CD4-positive, alpha-beta T cell treated with Interferon gamma for 1 hour (primary cell): ENCODE measurements at places on chromosomes 4 and X.

- DNase-seq = no peak
These were observed 15.7 kb downstream of the AASDH start for GRCh38 chr4:56371426-56372220.

- no peak for DNase-seq
These were observed 175.0 kb downstream of the TENM3 start for GRCh38 chr4:182418054-182418734.

DNA sequence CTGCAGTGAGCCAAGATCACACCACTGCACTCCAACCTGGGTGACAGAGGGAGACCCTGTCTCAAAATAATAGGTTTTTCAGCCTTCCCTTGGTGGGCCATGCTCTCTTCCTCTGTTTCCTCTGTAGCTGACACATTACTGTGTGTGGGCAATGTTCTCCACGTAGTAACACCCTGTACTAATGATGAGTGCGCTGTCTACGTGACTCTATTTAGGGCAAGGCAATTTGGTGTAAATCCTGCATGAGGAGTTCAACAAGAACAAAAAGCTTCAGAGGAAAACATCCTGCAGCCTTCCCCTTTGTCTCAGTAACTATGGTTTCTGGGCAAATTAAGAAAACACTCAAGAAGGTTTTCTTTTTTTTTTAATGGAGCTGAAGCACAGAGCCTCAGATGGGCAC lies 24.4 kb upstream of the JAKMIP1 start:
- no peak for DNase-seq

DNA sequence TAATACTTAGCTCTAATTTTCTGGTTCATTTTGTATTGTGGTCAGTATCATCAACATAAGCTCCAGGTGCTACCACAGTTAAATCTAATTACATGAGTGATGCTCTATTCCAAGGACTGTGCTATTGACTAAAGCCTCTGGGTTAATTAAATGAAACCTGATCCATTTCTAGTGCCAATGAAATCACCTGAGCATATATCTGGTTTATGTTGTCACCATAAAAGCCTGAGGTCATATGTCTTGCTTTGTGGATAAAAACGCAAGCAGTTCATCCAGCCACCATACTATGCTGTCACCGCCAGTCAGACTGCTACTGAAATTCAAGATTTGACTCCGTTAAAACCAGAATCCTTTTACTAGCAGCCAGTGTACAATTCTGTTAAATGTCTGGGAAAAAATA lies 64.2 kb upstream of the ZNF518B start:
- no peak for DNase-seq

- DNase-seq = no peak
These were observed 356.7 kb downstream of the GALNTL6 start for GRCh38 chr4:172169871-172170270.

DNA sequence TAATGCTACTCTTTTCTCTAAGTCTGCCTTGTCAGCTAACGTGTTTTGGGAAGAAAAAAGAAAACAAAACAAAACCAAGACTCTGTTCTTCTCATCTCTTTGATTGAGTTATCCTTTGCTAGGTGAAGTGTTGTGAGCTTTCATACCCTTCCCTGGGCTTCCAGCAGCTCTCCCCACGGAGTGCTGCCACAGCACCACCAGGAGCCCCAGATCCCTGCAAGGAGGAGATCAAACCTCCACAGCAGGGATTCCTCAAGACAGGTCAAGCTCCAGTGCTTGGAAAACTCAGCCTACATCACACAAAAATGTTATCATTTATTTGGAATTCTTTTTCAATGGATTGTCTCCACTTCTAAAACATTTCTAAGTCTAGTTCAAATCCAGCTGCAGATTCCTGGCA lies 1981.9 kb upstream of the TENM3 start:
- DNase-seq = no peak

- DNase-seq = no peak
These were observed 19.3 kb downstream of the PPP2R2C start for GRCh38 chr4:6452897-6453687.

DNA sequence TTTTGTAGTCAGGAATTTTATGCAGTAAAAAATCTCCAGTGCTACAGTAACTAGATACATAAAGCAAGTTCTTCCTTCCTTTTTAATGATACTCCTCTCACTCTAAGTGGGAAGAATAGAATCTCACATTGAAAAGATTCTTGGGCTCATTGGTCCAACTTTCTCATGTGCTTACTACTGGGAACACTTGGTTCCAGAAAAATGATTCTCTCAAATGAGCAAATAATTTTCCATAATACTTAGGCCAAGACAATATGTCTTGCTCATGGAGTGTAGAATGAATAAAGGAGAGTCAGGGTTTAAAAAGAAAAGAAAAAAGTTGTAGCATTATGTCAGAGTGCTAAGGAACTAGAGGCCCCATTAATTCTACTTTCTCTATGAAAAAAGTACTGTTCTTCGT lies 197.8 kb downstream of the RASL11B start:
- DNase-seq = no peak

- no peak for DNase-seq
These were observed 523.1 kb downstream of the MID1IP1 start for GRCh38 chrX:39324233-39324930.

- DNase-seq = no peak
These were observed 67.4 kb downstream of the APBB2 start for GRCh38 chr4:41146716-41147506.

- DNase-seq = no peak
These were observed 45.2 kb downstream of the SHROOM4 start for GRCh38 chrX:50768801-50769200.

DNA sequence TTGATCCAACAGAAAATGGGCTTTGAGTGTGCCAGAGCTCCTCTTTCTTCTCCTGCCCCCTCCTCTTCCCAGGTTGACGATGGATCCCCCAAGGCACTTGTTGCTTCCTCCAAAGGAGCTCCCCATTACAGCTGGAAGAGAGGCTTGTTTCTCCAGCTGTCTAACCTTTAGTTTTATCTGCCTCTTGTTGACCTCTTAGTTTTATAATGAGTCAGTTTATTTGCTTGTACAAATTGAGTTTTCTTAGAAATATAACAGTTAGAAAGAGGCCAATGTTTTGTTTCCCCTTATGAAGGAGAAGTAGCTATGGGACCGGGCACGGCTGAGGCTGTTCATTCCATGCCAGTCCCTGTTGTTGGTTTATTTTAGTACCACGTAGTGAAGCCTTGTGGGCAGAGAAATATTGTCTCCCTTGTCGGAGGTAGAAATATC lies 158.2 kb downstream of the SPRY1 start:
- DNase-seq = no peak

DNA sequence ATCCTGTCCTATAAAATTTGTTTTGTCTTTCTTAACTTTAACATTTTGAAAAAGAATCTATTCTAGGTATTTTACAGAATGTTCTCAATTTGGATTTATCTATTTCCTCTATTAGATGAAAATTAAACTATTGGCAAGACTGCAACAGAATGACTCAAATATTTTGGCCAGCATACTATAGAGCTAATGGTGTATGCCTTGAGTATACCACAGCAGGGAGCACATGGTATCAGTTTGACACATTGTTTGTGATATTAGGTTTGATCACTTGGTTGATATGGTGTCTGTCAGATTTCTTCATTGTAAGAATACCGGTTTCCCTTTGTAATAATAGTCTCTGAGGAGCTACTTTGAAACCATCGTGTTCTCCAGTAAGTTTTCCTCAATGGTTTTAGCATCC lies 87.8 kb upstream of the NPNT start:
- DNase-seq = no peak

- no peak for DNase-seq
These were observed 45.5 kb upstream of the RBPJ start for GRCh38 chr4:26275281-26275680.

- DNase-seq = no peak
These were observed 67.0 kb downstream of the HTRA3 start for GRCh38 chr4:8336412-8337075.

DNA sequence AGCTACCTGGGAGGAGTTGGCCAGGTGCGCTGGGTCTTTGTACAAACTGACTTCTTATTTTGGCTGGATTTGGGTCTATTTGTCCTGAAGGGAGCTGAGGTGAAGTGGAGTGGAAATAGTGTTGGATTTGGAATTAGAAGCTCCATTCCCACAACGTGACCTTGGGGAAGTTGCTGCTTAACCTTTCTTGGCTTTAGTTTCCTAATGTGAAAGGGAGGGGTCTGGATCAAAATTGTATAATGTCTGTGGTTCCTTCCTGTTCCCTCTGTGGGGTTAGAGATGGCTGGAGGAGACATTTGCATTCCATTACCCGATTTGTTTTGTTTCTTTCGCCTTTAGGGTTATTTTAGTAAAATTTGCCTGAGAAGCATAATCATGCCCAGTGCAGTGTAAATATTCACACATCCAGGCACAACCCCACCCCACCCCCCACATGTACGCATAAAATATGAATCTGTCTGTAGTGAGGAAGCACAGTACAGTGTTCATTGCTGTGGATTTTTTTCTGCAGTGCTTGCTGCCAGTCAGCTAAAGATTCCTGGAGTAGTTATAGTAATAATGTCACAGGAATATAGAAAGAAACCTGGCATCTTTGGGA lies 21.5 kb downstream of the JADE1 start:
- no peak for DNase-seq

DNA sequence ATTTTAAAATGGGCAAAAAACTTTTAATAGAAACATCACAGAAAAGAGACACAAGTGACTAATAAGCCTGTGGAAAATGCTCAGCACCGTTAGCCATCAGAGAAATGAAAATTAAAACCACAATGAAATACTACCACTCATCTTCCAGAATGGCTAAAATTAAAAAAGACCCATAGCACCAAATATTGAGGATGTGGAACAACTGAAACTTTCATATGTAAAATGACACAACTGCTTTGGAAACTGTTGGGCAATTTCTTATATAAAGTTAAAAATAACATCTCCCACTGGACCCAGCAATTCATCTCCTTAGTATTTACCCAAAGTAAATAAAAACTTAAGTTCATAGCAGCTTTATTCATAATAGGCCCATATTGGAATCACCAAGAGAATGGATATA lies 94.2 kb downstream of the TENM3 start:
- no peak for DNase-seq

DNA sequence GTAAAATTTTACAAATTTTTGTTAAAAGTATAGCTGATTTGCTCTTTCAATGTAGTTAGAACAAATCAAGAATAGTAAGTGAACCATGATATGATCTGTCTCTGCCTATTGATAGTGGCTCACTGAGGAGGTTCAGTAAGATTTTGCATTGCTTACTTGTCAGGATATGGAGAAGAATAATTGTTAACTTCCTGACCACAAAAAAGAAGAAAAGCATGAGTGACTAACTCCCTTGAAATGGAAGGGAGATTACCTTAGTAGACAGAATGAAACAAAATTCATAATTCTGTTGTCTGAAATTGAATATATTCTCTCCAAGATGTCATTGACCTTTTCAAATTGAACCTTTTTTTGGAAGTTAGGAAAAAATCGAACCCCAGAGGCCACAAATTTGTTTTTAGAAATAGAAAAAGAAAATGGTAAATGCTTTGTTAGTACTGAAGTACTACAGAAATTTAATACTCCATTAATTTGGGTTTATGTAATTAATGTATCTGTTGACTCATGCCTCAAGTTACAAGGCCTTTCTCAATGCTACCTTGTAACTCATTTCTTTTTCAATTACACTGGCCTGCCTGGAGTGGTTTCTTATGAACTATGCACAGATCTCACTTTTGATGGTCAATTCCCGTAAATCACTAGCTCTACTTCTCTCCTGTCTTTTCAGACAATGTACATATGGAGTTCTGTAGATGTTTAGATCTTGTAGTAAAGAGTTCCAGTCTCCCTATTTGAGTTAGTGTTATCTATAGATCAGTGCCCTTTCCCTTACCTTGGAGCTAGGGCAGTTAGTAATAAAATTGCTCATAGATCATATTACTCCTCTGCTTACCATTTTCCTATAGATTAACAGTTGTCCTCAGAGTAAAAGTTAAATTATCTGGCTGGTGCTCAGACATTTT lies 139.3 kb downstream of the TLL1 start:
- no peak for DNase-seq

GRCh38 chr4:48058617-48059530 lies 42.3 kb downstream of the NIPAL1 start:
- no peak for DNase-seq

DNA sequence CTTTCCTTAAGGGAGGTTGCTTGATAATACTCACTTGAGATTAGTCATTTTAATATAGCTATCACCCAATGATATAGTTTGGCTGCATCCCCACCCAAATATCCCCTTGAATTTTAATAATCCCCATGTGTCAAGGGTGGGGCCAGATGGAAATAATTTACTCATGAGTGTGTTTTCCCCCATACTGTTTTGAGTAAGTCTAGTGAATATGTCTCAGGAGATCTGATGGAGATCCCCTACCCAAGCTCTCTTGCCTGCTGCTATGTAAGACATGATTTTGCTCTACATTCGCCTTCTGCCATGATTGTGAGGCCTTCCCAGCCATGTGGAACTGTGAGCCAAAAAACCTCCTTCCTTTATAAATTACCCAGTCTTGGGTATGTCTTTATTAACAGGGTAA lies 539.7 kb upstream of the GRID2 start:
- DNase-seq = no peak

DNA sequence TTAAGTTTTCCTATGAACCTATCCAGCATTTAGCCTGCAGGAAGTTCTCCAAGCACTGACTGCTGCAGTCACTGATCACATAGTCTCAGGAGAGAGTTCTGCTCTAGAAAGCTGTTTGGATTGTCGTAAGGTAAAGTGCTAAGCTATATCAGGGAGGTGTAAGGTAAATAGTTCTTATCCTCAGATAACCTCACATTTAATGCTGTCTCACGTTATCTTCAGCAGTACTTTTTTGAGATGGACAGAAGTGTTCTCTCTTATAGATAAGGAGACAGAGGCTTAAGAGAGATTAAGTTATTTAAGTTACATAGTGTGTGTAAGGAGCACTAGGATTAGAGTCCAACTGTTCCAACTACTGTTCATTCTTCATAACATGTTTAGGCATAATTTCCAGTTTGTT lies 77.9 kb downstream of the STIM2 start:
- DNase-seq = no peak

DNA sequence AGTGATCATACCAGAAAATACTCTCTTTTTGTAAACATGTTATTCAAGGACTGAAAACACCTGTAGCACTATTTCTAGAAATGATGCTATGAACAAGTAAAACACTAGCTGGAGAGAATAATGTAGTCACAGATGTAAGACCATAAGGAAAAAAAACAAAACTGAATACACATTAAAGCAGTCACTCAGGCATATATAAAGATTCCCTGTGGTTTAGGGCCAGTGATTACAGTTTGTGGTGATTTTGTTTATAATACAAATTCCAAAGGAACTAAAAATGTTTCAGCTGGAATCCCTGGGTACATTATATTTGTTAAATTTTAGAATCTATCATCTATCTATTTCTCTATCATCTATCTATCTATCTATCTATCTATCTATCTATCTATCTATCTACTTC lies 777.8 kb upstream of the FRG1 start:
- DNase-seq = no peak

DNA sequence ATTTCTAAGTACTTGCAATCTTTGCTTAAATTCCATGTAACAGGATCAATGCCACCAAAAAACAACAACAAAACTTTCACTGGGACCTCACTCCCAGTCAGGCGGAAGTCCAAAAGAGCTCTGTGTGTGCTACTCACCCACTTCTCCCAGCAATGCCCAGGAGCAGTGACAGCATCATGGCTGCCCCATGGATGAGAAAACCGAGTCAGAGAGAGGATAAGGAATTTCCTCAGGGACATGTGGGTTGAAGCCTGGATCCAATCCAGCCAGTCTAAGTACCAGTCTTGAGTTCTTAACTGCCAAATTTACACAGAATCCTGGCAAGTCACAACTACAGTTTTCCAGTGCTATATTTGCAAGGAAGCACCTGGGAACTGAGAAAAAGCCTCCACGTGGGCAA lies 64.5 kb downstream of the STX18 start:
- DNase-seq = no peak

- DNase-seq = no peak
These were observed 902 bp upstream of the LARP1B start for GRCh38 chr4:128060121-128060698.
